Fibroblast of skin of left quadriceps (primary cell): ENCODE measurements at places on chromosomes 13 and 19.

- no peak for DNase-seq
Observed at GRCh38 chr13:36875431-36875830, 44.6 kb downstream of the SMAD9 start.

DNA sequence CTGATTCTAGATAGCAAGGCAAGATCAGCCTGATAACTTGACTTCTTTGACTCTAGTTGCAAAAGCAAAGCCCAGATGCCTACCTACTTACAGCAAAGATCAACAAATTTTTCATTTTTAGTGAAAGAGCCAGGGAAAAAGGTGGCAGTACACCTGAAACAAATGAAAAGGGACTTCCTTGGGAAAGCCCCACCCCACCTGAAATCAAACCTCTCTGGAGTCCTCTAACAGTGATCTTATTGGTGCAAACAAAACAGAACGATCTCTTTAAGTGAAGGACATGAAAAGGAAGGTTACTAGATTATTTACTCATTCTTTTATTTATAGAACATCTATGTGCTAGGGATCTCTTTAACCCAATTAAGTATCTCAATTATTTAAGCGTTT lies 507 bp upstream of the LCP1 start:
- DNase-seq, result no peak

DNA sequence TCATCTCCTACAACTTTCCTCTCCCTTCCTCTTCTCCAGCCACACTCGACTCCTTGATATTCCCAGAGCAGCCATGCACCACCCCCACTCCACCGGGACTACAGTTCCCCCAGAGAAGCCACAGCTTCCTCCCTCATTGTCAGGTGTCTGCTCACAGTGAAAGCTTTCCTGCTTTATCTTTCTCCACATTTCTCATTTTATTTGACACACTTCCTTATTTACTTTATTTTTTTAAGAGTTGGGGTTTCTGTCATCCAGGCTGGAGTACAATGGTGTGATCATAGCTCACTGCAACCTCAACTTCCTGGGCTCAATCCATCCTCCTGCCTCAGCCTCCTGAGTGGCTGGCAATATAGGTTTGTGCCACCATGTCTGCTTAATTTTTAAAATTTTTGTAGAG lies 464.6 kb downstream of the MYO16 start:
- no peak for DNase-seq

DNA sequence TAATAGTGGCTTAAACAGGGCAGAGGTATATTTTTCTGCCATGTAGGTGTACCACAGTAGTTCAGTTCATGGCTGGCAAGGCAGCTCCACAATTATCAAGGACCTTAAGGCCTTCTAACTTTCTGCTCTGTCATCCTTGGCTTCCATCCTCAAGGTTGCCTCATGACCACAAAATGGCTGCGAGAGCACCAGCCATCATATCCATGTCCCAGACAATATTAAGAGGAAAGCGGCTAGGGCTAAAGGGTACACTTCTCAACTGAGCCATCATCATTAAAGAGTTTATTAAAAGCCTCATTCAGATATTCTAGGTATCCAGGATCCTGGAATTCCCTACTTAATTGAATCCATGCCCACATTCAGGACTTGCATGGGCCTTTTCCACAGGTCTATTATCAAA lies 62.7 kb upstream of the MRI1 start:
- no peak for DNase-seq

- DNase-seq, result no peak
Observed at GRCh38 chr13:69947582-69947981, 160.0 kb upstream of the ATXN8OS start.
